ENCODE measurements at places on chromosomes 1 and 21. TPM values are rescaled to one million over a fixed set of nuclear protein-coding genes. Genes with fewer than 3 reads are reported as not detected.

Gene OLIG2
- total RNA-seq = not detected

Gene OR2G2
- total RNA-seq = not detected

Gene FCER1G
- total RNA-seq = 0.59 TPM

Gene PADI3
- total RNA-seq = 0.14 TPM

Gene GSTM1
- 0.51 TPM for total RNA-seq

Gene RIIAD1
- not detected for total RNA-seq

Gene IFI16
- 58.4 TPM for total RNA-seq

Gene CD34
- 0.05 TPM for total RNA-seq

Gene WNT4
- 0.59 TPM for total RNA-seq

Gene PLCH2
- 0.09 TPM for total RNA-seq

Gene GLIS1
- total RNA-seq = 2.7 TPM

Gene OR10J1
- not detected for total RNA-seq

Gene XPR1
- total RNA-seq = 23.9 TPM

Gene ILF2
- total RNA-seq = 199 TPM

Gene MLLT11
- total RNA-seq = 16.1 TPM

Gene VPS45
- total RNA-seq = 43.6 TPM

Gene FCRL6
- total RNA-seq = not detected

Gene MRPL39
- 26.2 TPM for total RNA-seq

Gene HRNR
- total RNA-seq = not detected

Gene KRTAP13-2
- total RNA-seq = not detected

Gene ZDHHC18
- 5.6 TPM for total RNA-seq

Gene AMY1B
- not detected for total RNA-seq

Gene GPR37L1
- 0.05 TPM for total RNA-seq

Gene SPATA6
- total RNA-seq = 3.9 TPM

Gene PRAMEF6
- not detected for total RNA-seq

Gene PRR9
- not detected for total RNA-seq

Gene ITLN1
- total RNA-seq = not detected

Gene MKNK1
- 19.9 TPM for total RNA-seq

Gene SCCPDH
- 42.5 TPM for total RNA-seq

Gene ORC1
- 3.2 TPM for total RNA-seq

Gene SMG5
- 43.7 TPM for total RNA-seq

Gene ANKRD34A
- under 0.01 TPM for total RNA-seq

Gene S100A7
- total RNA-seq = not detected

Gene MAP1LC3C
- under 0.01 TPM for total RNA-seq

Gene CDK18
- total RNA-seq = 0.89 TPM

Gene SELL
- not detected for total RNA-seq

Gene IL6R
- total RNA-seq = 1.1 TPM

Gene KLHDC9
- total RNA-seq = 1.5 TPM

Gene PMVK
- 4.4 TPM for total RNA-seq

Gene RAP1GAP
- total RNA-seq = 0.89 TPM

Gene TRIM46
- 10.7 TPM for total RNA-seq

Gene RWDD3
- 11.6 TPM for total RNA-seq

Gene CD1C
- total RNA-seq = not detected

Gene SLC6A17
- total RNA-seq = 0.60 TPM

Gene LACTBL1
- not detected for total RNA-seq

Gene LCE2A
- not detected for total RNA-seq
